ENCODE measurements at places on chromosomes 12 and 14. TPM values are rescaled to one million over a fixed set of nuclear protein-coding genes. Genes with fewer than 3 reads are reported as not detected.

BCL7A gene
- 18.3 TPM for total RNA-seq

CLEC1A gene
- under 0.01 TPM for total RNA-seq

ANAPC5 gene
- total RNA-seq, result 124 TPM

CCDC88C gene
- 14.7 TPM for total RNA-seq

DACT1 gene
- not detected for total RNA-seq

SUOX gene
- total RNA-seq, result 5.1 TPM

RERGL gene
- not detected for total RNA-seq

TOMM20L gene
- total RNA-seq, result not detected

PPP1CC gene
- 55.7 TPM for total RNA-seq

EML1 gene
- 11.3 TPM for total RNA-seq

LRFN5 gene
- under 0.01 TPM for total RNA-seq

PRH1 gene
- 3.4 TPM for total RNA-seq

NELL2 gene
- under 0.01 TPM for total RNA-seq

PTPRQ gene
- not detected for total RNA-seq

PLBD1 gene
- total RNA-seq, result 2.8 TPM

KRT79 gene
- 0.21 TPM for total RNA-seq

Measured in tracheal epithelial cell (primary cell).